Activated T-cell treated with anti-CD3 and anti-CD28 coated beads, Interleukin-2, amount 50 U/mL, for 24 hours (primary cell): ENCODE measurements at places on chromosomes 5 and 9.

DNA sequence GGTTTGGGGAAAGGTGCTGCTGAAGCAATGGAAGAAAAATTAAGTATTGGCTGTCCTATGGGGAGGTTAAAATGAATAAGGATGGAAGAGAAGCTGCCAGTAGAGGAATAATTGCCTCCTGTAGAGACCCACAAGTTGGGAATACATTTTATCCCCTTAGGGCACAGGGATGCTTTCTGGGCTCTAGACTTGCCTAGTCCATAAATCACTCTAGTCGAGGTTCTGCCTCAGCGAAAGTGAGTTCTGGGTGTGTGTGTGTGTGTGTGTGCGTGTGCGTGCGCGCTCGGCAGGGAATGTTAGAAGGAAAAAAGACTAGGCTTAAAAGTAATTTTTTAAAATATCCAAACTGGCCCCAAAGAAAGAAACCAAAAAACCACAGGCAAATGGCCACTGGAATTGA lies 291.6 kb downstream of the DOCK8 start:
- no peaks in the 10 kb centered on the region for H3K36me3 ChIP-seq
- H3K27ac ChIP-seq, result no peak overlapping the region
- no peak for DNase-seq
- peaks cover 11% of the 10 kb centered on the region for H3K4me1 ChIP-seq
- no peak overlapping the region for H3K4me3 ChIP-seq

GRCh38 chr9:131319486-131319885 lies 30.0 kb downstream of the PLPP7 start:
- no peaks in the 10 kb centered on the region for H3K4me1 ChIP-seq
- no peaks in the 10 kb centered on the region for H3K27me3 ChIP-seq
- no peak for DNase-seq
- no peak overlapping the region for H3K4me3 ChIP-seq
- no peak overlapping the region for H3K27ac ChIP-seq

DNA sequence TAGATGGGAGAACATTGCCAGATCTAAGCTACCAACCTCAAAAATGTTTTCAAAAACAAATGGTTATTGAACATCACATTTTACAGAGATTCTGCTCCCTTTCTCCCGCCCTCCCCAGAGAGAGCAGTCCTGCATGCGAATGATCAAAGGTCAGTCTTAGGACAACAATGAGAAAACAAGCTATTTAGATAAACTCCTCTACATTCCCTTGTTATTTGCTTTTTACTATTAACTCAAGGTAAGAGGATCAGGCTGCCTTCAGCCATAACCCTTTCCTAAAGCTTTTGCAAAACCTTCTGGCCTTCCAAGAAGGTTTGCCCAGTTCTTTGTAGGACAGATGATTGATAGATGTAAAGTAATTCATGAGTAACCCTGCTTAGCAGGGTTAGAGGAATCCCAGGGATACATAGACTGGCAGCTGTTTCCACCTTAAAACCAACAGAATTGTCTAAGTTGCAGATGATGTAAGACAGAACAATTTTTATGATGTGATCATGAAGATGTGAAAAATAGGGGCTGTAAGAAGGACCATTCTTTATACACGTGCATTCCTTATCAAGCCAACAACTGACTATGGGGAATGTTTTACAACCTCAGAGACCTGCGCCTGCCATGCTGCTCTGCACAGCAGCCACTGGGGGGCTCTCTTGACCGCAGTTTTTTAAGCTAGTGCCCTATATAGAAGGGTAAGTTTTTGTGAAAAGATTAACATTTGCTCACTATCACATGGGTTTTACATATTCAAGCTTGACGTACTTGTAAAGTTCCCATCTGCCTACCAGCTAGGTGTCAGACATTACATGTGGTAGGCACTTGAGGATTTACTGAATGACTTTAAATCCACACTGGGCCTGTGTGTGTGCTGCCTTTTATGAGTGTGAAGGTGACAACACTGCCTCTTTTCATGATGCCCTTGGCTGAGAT lies 2.3 kb upstream of the ZNF782 start:
- H3K36me3 ChIP-seq, result peaks cover 19% of the 10 kb centered on the region
- no peak overlapping the region for H3K27ac ChIP-seq
- H3K27me3 ChIP-seq, result peaks cover 15% of the 10 kb centered on the region
- H3K4me3 ChIP-seq, result no peak overlapping the region
- DNase-seq, result peak; percentile 70
- peaks cover 45% of the 10 kb centered on the region for H3K4me1 ChIP-seq

DNA sequence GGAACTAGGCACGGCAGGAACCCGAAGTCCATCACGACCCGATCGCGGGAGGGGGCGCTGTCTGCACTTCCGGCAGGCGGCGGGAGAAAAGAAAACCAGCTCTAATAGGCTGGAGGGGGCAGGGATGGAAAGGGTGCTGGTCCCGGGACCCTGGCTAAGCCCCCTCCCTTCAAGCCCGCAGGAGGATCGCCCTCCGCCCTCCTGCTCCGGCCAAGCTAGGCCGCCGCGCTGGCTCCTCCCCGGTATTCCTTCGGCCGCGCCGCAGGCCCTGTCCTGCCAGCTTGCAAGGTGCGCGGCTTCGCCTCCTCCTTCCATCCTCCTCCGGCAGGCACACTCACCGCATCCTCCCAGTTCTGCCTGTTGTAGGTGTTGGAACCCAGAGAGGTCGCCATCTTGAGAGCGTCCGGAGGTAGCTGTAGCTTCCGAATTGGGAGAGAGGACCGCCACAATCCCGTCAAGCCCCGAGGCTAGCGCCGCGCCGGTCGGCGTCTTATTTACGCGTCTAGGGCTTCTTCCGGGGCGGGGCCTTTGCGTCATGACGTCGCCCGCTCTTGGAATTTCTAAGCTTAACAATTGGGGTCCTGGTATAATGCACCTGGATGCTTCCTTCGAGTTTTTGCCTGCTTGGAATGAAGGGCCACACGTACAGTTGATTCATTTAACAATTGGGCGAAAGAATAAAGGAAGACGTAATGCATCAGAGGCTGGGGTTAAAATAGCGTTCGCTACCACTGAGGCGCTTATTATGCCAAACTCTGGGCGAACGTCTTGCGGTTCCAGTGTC lies at the start of gene RBM22:
RBM22 (minus strand) TSS at position 469 of the 784 bp plus-strand sequence; CDS start at position 392, 77 bp downstream.
- H3K27me3 ChIP-seq, result no peaks in the 10 kb centered on the region
- H3K4me3 ChIP-seq, result no peak within 1 kb of the TSS
- DNase-seq, result peak; percentile 92
- H3K27ac ChIP-seq, result no peak within 1 kb of the TSS

DNA sequence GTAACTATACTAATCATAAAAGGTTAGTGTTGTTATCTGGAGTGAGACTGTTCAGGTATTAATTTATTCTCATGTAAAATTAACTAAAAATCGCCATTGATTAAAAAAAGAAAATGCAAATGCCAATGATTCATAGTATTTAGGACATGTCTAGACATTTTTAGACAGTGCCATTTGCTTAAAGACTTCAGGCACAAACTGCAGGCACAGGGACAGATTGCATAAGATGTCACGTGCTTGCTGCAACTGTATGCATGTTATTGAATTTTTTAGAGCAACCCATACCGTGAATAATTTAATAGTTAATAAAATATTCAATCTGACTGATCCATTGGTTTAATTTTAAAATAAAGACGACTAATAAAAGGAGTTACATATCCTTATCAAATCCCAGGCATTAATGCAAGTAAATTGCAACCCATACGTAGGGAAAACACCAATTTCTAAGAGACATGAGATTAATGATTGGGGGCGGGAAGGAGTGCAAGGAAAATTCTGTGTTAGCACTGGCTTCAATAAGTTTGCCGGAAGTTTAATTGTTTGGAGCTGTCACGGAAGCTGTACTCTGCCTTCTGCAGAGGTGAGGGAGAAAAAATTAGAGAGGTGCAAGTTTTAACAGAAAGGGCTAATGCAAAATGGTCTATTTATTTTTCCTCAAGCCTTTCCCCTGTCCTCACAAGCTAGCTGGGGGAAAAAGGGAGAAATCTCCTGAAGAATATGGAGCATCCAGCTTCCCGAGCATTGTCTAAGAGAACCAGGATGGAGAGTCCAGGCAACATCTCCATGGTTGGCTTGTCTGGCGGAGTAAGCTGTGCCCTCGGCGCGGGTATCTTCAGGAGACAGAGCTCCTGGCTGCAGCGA lies 2.9 kb downstream of the EDIL3 start:
- H3K27me3 ChIP-seq, result peaks cover 47% of the 10 kb centered on the region
- H3K27ac ChIP-seq, result no peak overlapping the region
- H3K4me3 ChIP-seq, result no peak overlapping the region
- no peak for DNase-seq
- H3K36me3 ChIP-seq, result no peaks in the 10 kb centered on the region
